Kidney epithelial cell (primary cell): ENCODE measurements at places on chromosomes 16 and 17. TPM values are rescaled to one million over a fixed set of nuclear protein-coding genes. Genes with fewer than 3 reads are reported as not detected.

GIT1 gene
- 63.8 and 89.8 TPM in 2 replicates for total RNA-seq

EME1 gene
- 1.9 and 2.7 TPM in 2 replicates for total RNA-seq

LITAFD gene
- total RNA-seq = not detected in 2 replicates

CMTM4 gene
- 74.3 and 75.2 TPM in 2 replicates for total RNA-seq

C16orf89 gene
- 1.0 TPM in 1 of 2 replicates, not detected in the other for total RNA-seq

RTN4RL1 gene
- 0.14 TPM in 1 of 2 replicates, not detected in the other for total RNA-seq

TP53TG3F gene
- total RNA-seq = not detected in 2 replicates

HOXB1 gene
- total RNA-seq = not detected in 2 replicates

GUCY2D gene
- total RNA-seq = 0.07 TPM in 1 of 2 replicates, not detected in the other

- DNase-seq = no peak
Observed at GRCh38 chr16:11869353-11870228, 18.2 kb upstream of the RSL1D1 start.

DNA sequence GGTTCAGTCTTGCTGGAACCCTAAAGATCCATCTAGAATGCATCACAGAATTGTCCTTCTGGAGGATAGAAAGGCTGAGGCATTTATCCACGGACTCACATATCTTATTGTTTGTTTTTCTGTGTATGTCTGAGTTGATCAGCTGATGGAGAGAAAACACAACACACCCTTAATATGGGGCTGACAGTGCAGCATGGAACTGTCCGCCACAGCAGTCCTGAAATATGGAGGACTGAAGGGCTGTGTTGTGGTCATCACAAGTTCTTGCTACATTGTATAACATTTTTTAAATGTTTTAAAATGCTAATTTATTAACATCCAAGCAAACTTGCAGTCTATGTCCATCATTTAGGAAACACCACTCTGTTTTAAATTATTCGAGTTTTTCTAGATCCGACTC, 448.9 kb upstream of the ERCC4 start:
- DNase-seq = no peak

GRCh38 chr17:59684967-59685366, 22.3 kb downstream of the PTRH2 start:
- no peak for DNase-seq

- DNase-seq = no peak
Observed at GRCh38 chr17:2034157-2034556, 4.2 kb downstream of the DPH1 start.

DNA sequence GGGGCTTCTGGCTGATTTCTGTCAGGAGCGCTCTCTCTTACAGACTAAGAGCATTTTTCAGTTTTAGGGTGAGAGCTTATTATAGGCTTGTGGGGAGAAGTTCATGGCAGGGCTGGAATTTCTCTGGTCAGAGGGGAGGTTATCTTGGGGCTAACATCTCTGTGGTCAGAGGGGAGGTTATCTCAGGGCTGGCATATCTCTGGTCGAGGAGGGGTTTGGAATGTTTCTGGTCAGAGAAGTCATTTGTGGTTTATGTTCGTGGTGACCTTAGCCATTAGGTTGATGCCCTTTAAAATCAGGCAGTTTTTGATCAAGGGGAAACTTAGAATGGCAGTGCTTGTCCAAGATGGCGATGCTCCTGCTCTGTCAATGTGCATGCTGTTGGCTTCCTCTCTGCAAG, 10.8 kb upstream of the USP31 start:
- no peak for DNase-seq

DNA sequence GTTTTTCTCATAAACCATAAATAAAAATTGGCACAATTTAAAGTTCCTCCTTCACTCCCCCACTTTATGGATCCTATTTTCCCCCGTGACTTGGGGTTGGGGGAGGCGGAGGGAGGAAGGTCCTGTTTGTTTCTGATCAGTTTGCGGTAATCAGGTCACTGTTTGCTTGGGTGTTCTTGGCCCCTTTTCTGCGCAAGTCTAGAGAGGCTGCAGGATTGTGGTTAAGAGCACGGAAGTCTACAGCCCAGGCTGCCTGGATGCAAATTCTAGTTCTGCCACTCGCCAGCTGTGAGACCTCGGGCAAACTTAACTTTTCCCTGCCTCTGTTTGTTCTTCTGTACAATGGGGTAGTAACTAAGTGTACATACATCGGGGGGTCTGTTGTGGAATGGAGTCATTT, 12.1 kb downstream of the ATP2C2 start:
- DNase-seq = no peak

DNA sequence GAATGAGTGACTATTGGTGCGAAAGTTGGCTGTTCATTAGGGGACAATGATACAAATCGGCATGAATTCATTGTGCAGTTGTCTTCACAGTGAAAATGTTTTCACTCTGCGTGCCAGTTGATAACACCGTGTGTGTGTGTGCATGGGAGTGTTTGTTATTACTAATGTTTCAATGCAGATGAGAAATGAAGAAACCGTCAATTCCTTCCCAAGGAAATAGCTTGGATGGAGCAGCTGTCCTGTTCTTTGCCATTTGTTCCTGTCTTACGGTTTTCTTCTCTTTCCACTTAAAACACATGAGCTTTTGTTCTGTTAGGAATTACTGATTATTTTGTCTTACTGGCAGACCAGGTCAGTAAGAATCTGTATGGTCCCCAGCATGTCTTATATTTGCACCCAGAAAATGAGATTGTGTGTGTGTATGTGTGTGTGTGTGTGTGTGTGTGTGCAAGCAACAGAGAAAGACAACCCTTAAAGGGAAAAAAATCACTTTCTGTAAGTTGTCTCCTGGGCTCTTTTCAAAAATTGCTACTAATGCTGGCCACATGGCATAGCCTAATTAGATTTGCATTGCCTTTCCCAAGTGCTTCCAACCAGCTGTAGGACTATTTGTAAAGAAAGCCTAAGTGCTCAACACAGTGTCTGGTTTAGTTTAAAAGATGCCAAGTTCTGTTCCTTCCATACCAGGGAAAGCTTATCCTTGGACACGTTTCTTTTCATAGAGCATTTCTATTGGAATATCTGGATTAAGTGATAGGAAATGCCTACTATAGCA, 23.8 kb downstream of the SHISA9 start:
- DNase-seq = no peak

- no peak for DNase-seq
Observed at GRCh38 chr17:37291351-37291750, 84.4 kb upstream of the C17orf78 start.

DNA sequence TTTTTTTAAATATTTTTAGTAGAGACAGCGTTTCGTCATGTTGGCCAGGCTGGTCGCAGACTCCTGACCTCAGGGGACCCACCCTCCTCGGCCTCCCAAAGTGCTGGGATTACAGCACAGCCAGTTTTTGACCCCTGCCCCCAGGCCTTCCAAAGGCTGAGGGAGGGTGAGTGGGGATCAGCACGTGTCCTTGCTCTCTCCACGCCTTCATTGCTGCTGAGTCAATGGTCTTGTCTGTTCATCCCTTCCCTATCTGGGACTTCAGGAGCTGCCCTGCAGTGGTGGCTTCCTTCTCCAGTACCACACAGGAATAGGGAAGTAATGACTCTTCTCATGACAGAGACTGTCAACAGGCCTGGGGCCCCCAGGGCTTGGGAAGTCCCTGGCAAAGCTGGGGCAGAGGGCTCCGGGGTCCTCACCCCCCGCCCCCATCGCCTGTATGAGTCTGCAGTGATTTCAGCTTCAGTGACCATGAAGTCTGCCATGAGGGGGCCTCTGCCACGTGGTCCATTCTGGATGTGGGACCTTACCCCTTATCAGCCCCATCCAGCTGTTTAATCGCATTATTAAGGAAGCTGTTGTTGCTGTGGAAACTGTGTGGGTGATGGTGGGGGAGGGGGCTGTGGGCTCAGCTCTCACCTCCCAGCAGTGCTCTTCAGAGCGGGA, 6.1 kb downstream of the ABCC3 start:
- no peak for DNase-seq

DNA sequence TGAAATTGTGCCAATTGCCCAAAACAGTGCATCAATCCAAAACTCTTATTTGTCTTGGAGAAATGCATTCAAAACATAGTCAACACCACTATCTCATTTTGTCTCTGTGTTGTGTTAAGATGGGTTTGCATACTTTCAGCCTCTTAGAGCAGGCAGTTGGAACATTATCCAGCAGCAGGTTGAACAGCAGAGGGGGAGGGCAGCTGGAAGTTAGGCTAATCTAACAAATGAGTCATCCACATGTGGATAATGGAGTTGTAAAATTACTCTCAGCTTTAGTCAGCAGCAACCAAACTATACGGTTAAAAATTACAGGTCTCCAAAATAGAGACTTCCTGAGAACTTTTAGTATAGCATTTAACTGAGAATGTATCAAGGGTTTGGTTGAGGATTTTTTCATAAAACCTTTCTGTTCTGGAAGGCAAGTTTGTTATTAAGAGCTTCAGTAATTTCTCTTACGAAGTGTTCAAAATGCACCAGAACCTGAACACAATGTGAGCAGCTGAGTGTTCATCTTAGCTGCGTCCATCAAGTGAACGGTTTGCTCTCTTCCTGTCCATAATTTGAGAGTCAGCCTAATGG, 46.3 kb downstream of the PRKCA start:
- peak; percentile 64 for DNase-seq

GRCh38 chr17:83144421-83145357, 65.3 kb downstream of the METRNL start:
- DNase-seq = no peak

DNA sequence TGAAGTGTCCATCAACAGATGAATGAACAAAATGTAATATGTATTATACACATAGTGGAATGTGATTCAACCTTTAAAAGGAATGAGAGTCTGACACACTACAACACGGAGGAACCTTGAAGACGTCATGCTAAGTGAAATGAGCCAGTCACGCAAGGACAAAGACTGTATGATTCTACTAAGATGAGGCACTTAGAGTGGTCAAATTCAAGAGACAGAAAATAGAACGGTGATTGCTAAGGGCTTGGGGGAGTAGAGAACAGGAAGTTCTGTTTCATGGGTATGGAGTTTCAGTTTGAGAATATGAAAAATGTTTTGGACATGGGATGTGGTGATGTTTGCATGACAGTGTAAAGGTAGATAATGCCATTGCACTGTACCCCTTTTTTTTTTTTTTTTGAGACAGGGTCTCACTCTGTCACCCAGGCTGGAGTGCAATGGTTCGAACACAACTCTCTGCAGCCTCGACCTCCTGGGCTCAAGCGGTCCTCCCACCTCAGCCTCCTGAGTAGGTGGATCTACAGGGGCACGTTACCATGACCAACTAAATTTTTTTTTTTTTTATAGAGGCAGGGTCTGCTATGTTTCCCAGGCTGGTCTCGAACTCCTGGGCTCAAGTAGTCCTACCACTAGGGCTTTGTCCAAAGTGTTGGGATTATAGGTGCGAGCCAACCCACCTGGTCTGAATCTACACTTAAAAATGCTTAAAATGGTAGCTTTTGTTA, 2.9 kb upstream of the CCDC102A start:
- no peak for DNase-seq

DNA sequence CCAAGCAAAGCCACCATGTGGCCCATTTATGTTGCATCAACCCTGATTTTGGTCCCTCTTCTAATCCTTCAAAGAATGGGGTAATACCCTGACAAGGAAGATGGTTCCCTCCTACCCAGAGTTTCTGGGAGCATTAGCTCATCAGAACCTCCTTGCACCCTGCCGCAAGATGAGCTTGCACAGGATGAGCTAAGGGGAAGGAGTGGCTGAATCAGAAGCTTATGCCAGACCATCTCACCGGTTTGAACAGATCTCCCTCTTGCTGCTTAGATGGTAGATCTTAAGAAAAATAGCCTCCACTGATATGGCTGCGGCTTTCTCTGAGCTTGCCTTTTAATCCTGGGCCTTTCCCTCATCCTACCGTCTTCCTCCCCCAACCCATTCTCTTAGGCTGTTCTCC, 175.1 kb downstream of the SOX9 start:
- no peak for DNase-seq

DNA sequence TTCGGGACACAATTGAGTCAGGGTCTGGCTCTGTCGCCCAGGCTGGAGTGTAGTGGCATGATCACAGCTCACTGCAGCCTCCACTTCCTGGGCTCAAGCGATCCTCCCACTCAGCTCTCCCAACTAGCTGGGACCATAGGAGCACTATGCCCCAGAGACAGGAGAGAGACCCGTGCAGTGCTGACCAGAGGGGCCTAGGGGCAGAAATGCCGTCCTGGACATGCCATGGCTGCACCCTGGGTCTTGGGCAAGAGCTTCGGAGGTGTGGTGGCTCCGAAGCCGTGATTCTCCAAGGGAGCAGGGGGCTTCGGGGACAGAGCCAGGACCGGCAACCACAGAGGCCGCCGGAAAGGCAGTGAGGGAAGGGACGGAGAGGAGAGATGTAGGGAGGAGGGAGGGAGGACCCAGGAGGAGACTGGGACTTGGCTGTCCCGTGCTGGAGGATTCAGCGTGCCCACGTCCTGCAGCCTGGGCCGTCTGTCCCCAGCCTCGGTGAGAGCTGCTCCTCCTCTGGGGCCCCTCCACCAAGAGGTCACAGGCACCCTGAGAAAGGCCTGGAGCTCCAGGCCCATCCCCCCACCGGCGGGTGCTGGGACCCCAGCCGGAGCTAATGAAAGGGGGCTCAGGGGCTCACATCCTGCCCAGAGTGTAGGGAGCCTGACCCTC, 21.9 kb downstream of the TPSD1 start:
- DNase-seq = no peak

- no peak for DNase-seq
Observed at GRCh38 chr17:74960570-74961342, 11.8 kb downstream of the HID1 start.

DNA sequence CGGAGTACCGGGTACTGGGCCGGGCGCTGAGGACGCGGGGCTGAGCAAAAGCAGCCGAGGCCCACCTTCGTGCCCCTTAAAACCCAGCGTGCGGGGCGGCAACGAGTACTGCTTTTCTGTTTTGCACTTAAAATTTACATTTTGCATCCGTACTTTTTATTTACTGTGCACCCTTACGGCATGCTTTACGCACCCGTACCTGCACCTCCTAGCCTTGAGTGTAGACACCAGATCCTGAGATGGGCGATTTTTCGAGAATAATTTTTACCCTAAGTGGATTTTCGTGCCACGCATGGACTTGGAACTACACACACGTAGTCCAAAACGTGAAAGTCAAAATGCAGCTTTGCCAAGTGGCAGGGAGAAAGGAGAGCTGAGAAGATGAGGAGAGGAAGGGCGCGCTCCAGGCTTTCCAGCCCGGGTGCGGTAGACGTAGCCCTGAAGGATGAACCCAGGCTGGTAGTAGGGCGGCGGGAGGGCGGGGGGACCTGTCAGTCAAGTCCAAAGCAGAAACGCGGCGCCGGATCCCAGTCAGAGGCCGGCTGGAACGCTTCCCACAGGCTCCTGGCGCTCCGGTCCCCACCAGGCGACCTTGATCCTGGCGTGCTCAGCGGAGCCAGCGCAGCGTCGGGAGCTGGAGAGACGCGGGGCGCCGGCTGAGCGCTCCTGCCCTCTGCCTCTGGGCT, 1.2 kb upstream of the CBLN1 start:
- no peak for DNase-seq

DNA sequence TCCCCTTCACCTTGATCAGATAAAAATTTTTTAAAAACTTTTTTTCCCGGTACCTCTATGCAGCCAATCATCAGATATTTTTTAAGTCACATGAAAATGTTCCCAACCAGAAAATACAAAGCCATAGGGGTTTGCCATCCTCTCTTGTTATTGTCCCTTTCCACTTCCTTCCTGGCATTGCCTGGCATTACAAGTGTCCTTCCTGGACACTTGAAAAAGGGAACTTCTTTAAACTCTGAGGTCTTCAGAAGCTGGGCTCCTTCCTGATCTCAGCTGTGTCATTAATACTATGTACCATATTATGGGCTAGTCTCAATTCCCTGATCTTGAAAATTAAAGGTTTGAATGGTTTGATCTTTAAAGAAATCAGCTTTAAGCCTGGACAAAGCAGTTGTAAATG, 64.9 kb downstream of the TEX14 start:
- no peak for DNase-seq

- DNase-seq = no peak
Observed at GRCh38 chr16:8548166-8548565, 42.1 kb downstream of the TMEM114 start.
